Stimulated activated CD4-positive, alpha-beta T cell treated with anti-CD3 and anti-CD28 coated beads, Interleukin-1b, Interleukin-23, amount 100 ng/mL, for 1 hour (primary cell): ENCODE measurements at places on chromosomes 16 and 17.

DNA sequence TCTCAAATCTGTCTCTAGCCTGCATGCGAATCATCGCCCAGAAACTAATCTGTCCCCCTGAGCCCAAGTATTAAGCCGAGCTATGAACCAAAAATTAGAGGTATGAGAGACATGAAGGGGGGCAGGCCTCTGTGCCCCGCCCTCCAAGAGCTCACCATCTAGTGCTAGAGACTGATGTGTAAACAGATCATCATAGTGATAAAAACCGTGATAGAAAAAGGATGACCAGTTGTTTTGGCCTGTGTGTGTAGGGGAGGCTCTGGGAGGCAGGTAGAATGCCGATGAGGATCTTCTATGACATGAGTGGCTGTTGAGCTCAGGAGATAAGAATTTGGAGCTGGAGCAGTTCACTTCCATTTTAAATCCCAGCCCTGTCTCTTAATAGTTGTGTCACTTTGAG, 89.1 kb upstream of the TBX2 start:
- DNase-seq, result no peak

DNA sequence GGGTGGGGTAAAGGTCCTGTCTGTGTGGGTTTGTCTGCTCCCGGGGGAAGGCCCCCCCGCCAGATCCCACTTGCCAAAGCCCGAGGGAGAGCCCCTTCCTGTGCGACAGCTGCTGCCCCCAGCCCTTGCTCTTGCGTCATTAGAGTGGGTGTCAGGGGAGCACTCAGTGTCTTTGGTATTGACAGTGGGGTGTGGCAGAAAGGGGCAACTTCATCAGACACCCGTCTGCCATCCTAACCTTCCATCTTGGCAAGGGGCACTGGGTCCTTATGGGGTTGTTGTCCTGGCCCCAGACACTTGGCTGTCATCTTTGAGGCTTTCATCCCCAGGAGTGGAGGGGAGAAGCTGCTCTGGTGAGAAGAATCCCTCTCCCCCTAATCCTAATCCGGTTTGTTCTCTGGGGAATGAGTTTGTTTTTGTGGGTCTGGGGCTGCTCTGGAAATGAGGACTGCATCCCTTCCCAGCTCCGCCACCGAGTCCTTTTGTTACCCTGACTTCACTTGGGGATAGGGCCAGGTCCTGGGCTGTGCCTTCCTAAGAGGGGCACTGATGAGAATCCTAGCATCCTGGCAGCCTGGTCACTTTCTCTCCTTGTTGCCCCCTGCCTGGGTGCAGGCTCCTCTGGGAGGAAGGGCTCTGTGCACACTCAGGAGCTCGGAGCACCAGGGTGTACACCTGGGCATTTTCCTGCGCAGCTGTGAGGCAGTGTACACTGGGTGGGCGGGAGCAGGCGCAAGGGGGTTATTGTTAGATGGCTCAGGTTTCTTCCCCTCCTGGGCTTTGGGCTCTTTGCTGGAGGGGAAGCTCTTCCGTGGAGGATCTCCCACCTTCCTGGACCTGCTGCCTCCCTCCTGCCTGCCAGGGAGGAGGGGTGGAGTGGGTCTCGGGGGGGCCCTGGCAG, 21.1 kb downstream of the GJD3 start:
- no peak for DNase-seq

DNA sequence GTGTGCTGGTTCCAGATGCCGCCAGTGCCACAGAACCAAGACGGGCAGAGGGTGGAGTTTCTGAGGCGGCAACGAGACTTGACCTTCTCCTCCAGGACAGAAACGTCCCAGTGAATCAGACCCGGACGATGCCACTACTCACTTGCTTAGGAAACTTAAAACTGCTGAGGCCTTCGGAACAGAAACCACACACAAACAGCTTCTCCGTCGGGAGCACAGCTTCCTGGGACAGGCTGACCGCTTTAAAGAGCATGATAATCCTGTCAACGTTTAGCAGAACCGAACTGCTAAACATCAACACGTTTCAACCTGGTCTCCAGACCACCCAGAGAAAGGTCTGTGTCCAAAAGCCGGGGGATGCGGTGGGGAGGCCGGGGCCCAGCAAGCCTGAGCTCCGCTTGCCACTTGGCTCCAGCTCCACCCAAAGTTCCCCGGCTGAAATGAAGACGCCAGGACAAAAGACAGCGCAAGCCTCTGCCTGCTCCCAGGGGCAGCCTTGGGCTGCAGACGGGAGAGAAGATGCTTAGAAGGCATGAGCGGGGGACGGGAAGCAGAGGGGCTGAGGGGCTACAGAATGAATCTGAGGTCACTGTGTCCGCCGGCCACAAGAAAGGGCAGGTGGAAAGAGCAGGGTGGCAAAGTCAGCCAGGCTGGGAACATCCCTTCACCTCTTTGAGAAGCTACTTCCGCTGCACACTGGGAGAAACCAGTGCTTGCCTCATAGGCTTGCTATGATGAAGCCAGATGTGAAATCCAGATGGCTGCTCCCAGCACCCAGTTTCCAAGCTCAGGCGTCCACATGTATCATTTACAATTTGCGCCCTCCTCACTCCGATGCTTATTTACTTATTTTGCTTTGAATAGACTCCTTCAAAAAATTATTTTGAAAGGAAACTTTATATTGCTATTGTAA, 69.0 kb downstream of the MRM3 start:
- no peak for DNase-seq

DNA sequence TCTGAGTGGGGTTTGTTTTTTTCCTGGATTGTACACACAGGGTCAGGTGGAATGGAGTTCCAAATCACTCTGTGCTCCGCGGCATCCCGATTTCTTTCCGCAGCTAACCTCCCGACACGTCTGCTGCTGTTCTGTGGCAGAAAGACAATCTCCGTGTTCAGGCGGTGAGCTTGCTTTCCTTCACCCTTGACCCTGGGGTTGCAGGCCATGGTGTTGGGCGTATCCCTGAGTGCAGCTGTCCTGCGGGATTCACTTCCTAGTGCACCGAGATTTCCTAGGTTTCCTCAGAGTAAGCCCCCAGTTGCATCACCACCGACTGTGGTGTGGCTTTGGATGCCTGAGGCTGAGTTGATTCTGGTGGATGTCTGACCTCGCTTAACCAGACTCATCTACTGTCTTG, 7.8 kb upstream of the ARL6IP1 start:
- DNase-seq, result no peak

- DNase-seq, result no peak
Observed at GRCh38 chr16:48949636-48950035, 332.0 kb downstream of the CBLN1 start.

- DNase-seq, result no peak
Observed at GRCh38 chr17:55266051-55266957, 1.5 kb downstream of the HLF start.
